ENCODE measurements at places on chromosomes 5 and 9. TPM values are rescaled to one million over a fixed set of nuclear protein-coding genes. Genes with fewer than 3 reads are reported as not detected.

DNA sequence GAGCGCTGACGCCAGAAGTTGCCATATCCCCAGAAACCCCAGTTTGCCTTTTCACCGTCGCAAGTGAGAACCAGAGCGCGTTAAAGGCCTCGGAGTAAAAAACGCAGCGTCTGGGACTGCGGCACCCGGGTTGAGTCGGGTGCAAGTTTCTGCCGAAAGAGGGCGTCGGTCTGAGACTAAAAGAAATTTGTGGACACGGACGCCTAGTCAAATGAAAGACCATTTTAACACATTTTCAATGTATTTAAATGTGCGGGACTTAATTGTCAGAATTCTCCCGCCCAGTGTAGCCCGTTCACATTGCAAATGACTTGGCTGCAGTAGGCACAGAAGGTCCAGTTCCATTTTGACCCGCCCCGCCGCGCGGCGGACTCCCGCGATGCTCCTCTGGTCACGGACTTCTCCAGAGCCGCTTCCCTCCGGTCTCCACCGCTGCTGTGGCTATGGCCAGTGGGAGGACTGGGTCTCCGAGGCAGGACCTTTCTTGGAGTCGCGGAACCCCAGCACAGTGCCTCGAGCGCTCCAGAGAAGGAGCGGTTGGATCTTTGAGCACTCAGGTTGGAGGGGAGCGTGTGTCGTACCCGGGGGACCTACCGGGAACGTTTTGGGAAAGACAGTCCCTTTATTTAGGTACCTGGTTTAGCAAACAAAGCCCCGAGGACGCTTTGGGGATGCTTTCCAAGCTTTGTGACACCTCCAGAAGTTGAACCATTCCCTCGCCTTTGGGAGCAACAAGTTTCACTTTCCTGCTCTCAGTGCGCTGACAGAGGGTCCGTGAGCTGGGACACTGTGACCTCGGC, 1.2 kb upstream of the NPR3 start:
- DNase-seq: peak; percentile 89

GRCh38 chr5:40547557-40547956, 132.2 kb upstream of the PTGER4 start:
- no peak for DNase-seq

DNA sequence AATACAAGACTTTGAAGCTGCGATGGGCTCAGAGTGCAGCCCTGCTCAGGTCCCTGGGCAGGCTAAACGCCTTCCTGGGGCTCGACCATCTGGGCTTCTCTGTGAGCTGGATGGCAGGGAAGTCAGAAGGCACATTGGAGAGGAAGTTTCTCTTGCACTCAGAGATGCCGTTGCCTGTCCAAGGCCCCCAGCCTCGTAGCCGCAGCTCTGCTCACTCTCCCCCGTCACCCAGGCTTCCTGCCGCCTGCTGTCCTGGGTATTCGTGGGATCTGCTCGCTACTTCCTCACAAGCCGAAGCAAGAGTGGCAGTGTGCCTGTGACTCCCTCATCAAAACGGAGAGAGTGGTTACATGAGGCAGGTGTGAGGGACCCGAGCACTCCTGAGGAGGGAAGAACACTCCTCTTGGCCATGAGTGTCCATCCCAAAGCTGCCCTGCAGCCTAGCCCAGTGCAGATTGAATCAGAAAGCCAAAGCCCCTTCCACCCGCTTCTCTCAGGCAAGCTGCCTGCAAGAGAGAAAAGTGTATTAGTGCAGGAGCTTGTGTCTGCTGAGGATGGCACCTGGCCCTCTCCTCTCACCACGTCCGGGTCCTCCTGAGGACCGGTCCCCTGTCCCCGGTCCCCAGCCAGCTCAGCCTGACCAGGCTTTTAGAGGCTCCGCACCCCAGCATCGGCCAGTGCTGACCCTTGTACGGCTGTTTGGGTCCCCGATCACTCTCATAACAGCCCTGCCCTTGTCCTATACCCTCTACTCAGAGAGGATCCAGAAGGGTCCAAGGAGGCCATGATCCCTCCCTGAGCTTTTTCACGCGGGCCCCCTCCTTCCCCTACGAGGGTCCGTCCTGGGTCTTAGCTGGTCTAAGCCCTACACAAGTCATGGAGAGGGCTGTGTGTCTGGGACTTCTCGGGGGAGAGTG, 7.3 kb downstream of the FCN2 start:
- no peak for DNase-seq

GRCh38 chr5:124697501-124697900, 48.9 kb downstream of the ZNF608 start:
- no peak for DNase-seq

- no peak for DNase-seq
These were observed 37.8 kb upstream of the KIF2A start for GRCh38 chr5:62268234-62268633.

- DNase-seq: no peak
These were observed 138.2 kb upstream of the RFX3 start for GRCh38 chr9:3664044-3664443.

DNA sequence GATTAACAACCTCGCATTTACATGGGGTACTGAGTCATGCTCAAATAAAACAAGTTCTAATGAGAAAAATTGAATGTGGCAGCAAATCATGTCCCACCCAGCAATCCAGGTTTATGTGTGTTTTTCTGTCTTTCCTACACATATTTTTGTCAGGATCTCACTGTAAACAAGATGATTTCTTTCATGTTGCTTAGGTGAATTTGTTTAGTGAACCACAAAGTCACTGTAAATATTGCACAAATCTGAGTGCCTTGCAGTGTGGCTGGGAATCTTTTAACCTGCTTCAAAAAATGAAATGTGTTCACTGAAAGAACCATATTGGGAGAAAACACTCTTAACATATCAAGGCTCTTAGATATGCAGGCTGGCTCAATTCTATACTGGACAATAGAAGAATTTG, 23.1 kb upstream of the ZCCHC7 start:
- no peak for DNase-seq

GRCh38 chr5:58455066-58455465, 4.8 kb downstream of the PLK2 start:
- no peak for DNase-seq

- no peak for DNase-seq
These were observed 14.4 kb upstream of the DCAF12 start for GRCh38 chr9:34140853-34141252.

DNA sequence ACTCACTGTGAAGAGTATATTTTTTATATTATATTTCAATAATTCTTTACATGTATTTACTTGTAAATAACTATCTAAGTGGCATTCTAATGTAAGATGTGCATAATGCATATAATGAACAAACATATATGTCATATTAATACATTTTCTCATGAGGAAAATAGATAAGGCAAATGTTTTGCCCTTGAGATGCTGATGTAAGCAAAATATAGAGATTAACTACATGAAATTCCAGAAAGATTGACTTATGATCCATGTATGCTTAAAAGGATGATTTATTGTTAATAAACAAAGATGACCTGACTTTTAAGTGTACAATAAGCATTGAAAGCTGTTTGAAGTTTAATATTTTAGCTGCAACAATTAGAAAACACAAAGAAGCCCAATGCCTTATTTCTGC, 559.9 kb downstream of the PTPRD start:
- no peak for DNase-seq

DNA sequence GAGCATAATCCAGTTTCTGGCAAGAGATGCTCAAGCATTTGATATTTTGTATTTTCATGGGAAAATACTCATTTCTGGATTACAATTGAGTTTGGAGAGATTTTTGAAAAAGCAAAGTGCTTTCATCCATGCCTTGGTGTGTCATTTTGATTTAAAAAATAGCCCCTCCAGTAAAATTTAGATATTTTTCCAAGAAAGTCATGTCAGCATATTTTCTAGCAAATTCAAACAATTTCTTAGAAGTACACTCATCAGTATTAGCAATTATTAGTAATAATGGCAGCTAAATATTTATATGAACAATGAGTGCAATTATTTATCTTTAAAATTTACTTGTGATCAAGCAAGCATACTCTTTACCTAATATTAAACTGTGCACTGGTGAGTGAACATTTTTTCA, 102.2 kb upstream of the TMEM161B start:
- DNase-seq: no peak

- DNase-seq: no peak
These were observed 71.8 kb downstream of the NRG2 start for GRCh38 chr5:139971202-139971725.

GRCh38 chr9:82404196-82404870, 415.8 kb downstream of the SPATA31D1 start:
- no peak for DNase-seq

- no peak for DNase-seq
These were observed 3.6 kb upstream of the OTP start for GRCh38 chr5:77641963-77642737.

DNA sequence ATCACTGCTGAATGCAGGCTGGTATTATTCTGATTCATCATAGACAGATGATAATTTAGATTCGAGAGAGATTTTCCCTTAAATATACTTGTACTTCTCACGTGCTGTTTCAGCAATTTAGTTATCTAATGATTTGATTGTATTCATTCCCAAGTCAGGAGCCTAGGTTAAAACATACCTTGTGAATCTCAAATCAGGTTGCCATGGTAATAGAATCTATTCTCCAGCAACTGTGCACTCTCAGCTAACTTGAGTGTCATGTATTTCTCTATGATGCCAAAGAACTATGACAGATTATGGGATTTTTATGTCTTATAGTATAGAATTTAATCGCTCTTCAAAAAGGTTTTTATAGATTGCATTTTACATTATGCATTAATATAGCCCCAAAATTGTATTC, 315.3 kb downstream of the GABRG2 start:
- no peak for DNase-seq

- no peak for DNase-seq
These were observed 284.8 kb downstream of the CTNND2 start for GRCh38 chr5:11619339-11620024.

GRCh38 chr9:95053611-95054570, 263.6 kb downstream of the FANCC start:
- no peak for DNase-seq

GRCh38 chr9:97803167-97804058, 49.6 kb upstream of the FOXE1 start:
- DNase-seq: peak; percentile 92

GRCh38 chr5:148206620-148207019, 3.8 kb downstream of the SPINK6 start:
- no peak for DNase-seq

The ARSI gene
- total RNA-seq: 1.9 TPM

The STPG3 gene
- total RNA-seq: not detected

The IFNA2 gene
- not detected for total RNA-seq

The OBP2B gene
- total RNA-seq: not detected

The APBB3 gene
- 12.5 TPM for total RNA-seq

The TPD52L3 gene
- total RNA-seq: not detected

The UBE2QL1 gene
- total RNA-seq: 3.3 TPM

The DDX4 gene
- not detected for total RNA-seq

The FBXO10 gene
- total RNA-seq: 5.4 TPM

The SH3RF2 gene
- 2.1 TPM for total RNA-seq

The OR13C9 gene
- total RNA-seq: not detected

The ZNF879 gene
- total RNA-seq: 2.7 TPM

The NR5A1 gene
- total RNA-seq: 0.14 TPM

The CRB2 gene
- 0.05 TPM for total RNA-seq

The PLPPR1 gene
- not detected for total RNA-seq

The NOTCH1 gene
- 35.5 TPM for total RNA-seq
